Activated CD4-positive, alpha-beta T cell treated with anti-CD3 and anti-CD28 coated beads, Interleukin-2, amount 10 ng/mL, durations not matched to agents 24 days and 14 days (primary cell): ENCODE measurements at places on chromosomes 5 and 9. TPM values are rescaled to one million over a fixed set of nuclear protein-coding genes. Genes with fewer than 3 reads are reported as not detected.
A peak's percentile ranks its signal among the peaks of the same experiment; 100 is the strongest.

GRCh38 chr9:16509997-16510396, 360.5 kb downstream of the BNC2 start:
- DNase-seq: no peak

DNA sequence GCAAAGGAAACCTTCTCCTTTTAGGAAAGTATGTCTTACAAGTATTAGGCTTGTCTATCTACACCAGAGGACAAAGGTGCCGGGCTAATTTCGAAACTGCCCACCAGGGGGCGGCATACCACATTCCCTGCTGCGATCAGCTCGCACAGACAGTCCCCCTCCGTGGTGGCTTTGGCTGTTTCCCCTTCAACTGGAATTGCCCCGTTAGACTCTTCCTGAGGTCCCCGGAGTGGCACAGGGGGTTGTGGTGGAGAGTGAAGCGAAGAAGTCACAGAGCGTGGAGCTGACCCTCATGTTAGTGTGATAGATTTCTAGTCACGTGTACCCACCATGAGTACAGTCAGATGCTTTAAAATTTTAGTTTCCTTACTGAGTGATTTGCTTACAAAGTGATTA, 17.5 kb downstream of the PTTG1 start:
- DNase-seq: peak; percentile 97

DNA sequence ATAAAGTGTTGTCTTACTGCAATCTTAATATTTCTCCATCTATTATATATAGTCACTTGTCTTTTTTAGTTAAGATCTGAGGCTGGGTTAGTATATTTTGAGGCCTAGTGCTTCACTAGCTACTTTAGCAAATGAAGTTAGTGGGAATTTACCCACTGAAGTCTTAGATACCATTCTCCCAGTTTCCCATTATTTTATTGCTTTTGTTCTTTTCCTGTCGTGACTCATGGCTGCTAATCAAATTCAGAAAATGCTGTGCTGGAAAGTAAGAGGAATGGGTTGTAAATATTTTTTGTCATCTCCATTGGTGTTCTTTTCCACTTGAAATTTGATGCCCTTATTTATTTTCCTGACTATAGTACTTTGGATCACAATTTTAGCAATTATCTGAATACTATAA, 14.2 kb downstream of the TCERG1 start:
- no peak for DNase-seq

DNA sequence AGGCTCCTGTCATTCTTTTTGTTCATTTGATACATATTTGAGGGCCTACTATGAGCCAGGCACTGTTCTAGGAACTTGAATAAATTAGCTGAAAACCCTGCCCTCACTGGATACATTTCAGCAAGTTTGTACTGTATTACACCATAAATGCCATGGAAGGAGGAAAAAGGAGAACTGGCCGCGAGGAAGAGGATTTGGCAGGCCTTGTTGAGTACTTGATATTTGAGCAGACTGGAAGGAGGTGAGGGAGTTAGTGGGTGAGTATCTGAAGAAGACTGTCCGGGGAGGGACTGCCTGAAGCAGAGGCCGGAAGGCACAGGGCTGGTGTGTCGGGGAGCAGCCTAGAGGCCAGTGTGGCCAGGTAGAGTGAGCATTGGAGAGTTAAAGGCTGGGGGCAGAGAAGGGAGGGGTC, 4.5 kb downstream of the SNX30 start:
- DNase-seq: no peak

DNA sequence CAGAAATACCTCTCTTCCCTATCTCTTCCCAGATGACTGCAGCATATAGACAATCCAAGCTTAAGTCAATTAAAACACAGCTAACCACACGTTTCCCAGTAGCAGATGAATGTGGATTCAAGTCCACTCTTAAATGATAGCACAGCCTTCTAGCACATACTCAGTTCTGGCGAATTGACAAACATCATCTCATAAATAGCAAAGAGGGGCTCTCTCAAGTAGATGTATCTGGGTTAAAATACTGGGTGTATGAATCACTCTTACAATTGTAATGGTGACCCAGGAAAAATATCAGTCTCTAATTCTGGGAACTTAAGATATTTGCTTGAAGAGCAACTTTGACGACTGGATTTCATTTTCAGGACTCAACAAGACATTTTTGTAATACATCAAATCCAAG, 67.0 kb upstream of the HAPLN1 start:
- DNase-seq: no peak

- DNase-seq: no peak
These were observed 18.6 kb upstream of the ALDH1A1 start for GRCh38 chr9:72971411-72971810.

DNA sequence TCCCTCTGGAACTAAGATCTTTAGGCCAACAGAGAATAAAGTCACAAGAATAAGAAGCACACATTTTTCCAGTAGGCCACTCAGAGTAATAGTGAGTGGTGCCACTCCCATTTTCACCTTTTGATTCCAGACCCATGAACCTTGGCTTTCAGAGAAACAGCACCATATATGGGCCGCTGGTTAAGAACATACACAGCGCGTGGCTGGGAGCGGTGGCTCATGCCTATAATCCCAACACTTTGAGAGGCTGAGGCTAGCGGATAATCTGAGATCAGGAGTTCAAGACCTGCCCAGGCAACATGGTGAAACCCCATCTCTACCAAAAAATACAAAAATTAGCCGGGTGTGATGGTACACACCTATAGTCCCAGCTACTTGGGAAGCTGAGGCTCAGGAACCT, 15.6 kb upstream of the PTGES start:
- no peak for DNase-seq

DNA sequence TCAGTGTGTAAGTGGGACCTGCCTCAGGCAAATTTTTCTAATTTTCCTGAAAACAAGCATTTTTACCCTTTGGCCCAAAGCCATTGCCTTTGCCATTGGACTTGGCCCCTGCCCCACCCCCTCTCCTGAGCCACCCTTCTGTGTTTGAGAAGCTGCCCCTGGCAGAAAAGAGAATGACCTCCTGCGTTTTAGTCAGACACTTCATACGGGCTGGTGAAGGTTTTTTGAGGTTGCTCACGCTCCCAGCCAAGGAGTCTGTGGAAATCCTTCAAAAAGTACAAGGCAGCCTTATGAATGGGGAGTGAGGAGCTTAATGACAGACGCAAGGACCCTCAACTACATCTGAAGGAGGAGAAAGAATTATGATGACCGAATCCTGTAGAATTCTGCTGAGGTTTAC, 308.9 kb downstream of the SLIT3 start:
- DNase-seq: no peak

- no peak for DNase-seq
These were observed 125.7 kb downstream of the COL23A1 start for GRCh38 chr5:178464431-178465048.

- DNase-seq: no peak
These were observed 44.4 kb downstream of the MUSK start for GRCh38 chr9:110712955-110713354.

GRCh38 chr5:53917826-53918225, 357.4 kb downstream of the NDUFS4 start:
- DNase-seq: no peak

DNA sequence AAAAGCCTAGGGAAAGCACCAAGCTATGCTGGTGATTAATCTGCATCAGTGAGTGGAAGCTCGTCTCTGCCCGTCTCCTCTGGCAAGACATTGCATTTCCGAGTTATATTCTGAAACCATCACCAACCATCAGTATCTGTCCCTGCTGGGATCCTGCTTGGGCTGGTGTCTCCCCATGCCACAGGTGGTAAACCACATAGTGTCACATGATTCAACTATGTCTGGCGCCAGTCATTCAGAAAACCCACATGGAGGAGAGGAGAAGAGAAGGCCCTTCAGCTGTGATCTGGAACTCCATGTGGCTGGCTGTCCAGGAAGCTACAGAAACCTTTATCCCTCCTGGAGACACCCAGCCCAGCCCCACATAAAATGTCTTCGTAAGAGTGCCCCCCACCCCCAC, 4.8 kb downstream of the IL9 start:
- DNase-seq: peak; percentile 67

DNA sequence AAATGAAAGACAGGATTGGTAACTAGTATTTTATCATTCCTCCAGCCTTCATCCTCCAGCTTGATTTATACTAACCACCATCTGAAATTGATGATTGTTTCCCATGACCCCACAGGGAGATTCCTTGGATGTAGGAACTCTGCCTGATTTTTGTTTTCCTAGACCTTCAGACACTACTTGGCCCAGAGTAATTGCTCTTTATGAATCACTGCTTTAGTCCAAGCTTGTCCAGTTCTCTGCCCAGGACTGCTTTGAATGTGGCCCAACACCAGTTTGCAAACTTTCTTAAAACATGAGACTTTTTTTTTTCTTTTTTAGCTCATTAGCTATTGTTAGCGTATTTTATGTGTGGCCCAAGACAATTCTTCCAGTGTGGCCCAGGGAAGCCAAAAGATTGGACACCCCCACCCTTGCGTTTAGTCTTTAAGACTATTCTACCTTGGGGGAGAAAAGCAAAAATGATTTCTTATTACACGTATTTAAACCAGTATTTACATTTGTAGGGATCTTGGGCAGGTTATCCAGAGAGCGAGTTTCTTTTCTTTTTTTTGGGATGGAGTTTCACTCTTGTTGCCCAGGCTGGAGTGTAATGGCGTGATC, 18.4 kb downstream of the BASP1 start:
- no peak for DNase-seq

GRCh38 chr5:107002115-107002514, 668.6 kb downstream of the EFNA5 start:
- no peak for DNase-seq

DNA sequence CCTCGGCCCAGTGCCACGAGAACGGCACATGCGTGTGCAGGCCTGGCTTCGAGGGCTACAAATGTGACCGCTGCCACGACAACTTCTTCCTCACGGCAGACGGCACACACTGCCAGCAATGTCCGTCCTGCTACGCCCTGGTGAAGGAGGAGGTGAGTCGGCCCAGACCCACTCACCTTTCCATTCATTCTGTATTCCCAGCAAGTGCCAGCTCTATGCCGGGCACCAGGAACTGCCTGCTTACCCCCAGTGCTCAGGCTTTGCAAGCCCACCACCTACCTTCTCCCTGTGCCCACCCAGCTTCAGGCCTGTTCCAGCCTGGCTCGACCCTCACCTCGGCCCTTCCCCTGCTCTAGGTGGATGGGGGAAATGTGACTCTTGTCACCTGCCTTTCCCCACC, 26.6 kb upstream of the AIF1L start:
- no peak for DNase-seq

DNA sequence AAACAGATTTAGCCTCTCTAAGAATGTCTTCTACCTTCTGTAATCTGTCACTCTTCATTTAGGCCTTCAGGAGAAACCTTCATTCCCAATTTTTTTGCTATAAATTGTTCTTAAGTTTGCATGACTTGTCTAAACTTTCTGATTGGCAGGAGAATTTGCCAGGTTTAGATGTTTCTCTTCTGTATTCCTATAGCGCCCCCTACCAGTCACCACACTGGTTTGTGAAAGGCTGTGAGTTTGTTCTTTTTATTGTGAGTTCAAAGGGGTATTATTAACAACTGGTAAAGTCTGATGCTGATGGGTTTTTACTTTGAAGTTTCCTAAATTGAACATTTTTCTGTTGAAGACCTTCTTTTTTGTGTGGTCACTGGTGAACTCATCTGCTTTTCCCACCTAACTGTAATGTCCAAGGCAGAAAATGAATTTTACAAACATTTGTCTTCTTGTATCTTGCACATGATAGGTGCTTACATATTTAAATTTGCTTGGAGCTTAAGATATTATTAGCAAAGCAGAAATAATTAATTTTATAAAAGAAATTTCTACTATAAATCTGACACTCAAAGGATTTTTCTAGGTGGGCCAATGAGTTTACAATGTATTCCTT, 18.4 kb upstream of the F2RL2 start:
- peak; percentile 90 for DNase-seq

GRCh38 chr9:76038431-76038830, 148.0 kb downstream of the PCSK5 start:
- DNase-seq: no peak

FEM1C gene
- total RNA-seq: 13.9 and 14.6 TPM in 2 replicates

CATSPER3 gene
- 0.54 and 0.64 TPM in 2 replicates for total RNA-seq

TNFSF15 gene
- total RNA-seq: 1.4 and 1.5 TPM in 2 replicates

ZNF366 gene
- total RNA-seq: not detected in 2 replicates

ARID3C gene
- total RNA-seq: 0.14 TPM in 1 of 2 replicates, not detected in the other

GABRA1 gene
- not detected in 2 replicates for total RNA-seq

ADAMTS6 gene
- 0.73 and 0.89 TPM in 2 replicates for total RNA-seq

ARAP3 gene
- total RNA-seq: 9.2 and 10.9 TPM in 2 replicates

RELL2 gene
- total RNA-seq: 24.1 TPM in 2 replicates

SARDH gene
- total RNA-seq: 0.54 and 0.68 TPM in 2 replicates

TLX3 gene
- not detected in 2 replicates for total RNA-seq
